ENCODE measurements at places on chromosomes 5 and 9.
A peak's percentile ranks its signal among the peaks of the same experiment; 100 is the strongest.

- no peak for DNase-seq
Measured at GRCh38 chr5:170423692-170424091, 34.5 kb upstream of the KCNMB1 start.

- DNase-seq: no peak
Measured at GRCh38 chr5:157449011-157449723, 10.8 kb upstream of the NIPAL4 start.

DNA sequence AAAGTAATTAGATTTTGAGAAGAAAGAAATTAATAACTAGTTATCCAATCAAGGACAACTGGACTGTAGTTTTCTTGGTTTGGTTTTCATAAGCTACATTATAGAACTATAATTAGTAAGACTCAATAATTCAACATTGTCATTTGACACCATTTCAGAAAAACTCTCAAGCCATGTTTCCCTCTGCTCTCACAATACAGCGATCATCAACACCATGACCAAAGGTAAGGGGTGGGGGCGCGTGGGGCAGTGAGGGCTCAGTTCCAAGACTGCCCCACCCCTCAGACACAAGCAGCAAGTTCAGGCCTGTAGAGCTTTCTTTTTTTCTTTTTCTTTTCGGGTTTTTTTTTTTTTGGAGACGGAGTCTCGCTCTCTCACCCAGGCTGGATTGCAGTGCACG, 6.4 kb downstream of the CMBL start:
- no peak for DNase-seq

DNA sequence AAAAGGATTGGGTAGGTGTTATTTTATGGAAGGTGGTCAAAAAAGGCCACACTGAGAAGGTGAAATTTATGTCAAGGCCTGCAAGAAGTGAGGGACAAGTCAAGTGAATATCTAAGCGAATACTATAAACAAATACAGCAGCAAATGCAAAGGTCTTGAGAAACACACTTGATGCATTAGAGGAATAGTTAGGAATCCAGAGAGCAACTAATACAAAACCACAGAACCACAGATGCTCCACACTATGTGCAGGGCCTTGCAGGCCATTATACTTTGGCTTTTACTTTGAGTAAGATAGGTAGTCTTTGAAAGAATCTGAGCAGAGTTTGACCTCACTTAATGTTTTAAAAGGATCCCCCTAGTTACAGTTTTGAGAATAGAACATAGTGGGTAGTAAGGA, 4.6 kb downstream of the ZNF622 start:
- DNase-seq: peak; percentile 62

- DNase-seq: no peak
Measured at GRCh38 chr9:133252301-133253020, 22.5 kb downstream of the ABO start.

- no peak for DNase-seq
Measured at GRCh38 chr5:180204276-180204819, 4.7 kb downstream of the RASGEF1C start.

DNA sequence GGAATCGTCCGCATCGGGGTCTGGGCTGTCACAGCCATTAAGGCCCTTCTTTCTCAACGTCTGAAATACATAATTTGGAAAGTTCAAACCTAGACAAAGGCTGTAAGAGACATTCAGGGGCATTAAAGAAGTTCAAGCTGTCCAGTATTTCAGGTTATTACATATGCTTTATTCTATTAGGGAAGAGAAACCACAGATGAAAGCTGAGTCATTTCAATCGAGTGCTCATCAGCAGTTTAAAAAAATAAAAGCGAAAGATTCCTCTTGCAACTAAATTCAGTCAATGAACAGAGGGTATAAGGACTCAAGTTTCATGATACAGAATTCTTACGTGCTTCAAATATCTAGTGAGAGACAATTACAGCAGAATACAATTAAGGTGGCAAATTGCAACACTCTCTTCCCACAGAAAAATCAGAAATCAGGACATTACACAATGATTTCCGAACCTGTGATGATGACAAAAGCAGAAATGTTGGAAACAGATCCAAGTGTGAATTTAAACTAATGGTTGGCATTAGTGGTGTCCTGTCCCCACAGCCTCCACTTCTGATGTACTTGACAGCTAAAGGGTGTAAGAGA, 121.6 kb downstream of the MEF2C start:
- DNase-seq: no peak

GRCh38 chr9:107299437-107299836, 16.4 kb downstream of the RAD23B start:
- DNase-seq: peak; percentile 25

GRCh38 chr5:6745706-6746222, 32.5 kb downstream of the TENT4A start:
- peak; percentile 55 for DNase-seq

GRCh38 chr5:93078082-93079038, 502.7 kb downstream of the NR2F1-AS1 start:
- DNase-seq: peak; percentile 99

DNA sequence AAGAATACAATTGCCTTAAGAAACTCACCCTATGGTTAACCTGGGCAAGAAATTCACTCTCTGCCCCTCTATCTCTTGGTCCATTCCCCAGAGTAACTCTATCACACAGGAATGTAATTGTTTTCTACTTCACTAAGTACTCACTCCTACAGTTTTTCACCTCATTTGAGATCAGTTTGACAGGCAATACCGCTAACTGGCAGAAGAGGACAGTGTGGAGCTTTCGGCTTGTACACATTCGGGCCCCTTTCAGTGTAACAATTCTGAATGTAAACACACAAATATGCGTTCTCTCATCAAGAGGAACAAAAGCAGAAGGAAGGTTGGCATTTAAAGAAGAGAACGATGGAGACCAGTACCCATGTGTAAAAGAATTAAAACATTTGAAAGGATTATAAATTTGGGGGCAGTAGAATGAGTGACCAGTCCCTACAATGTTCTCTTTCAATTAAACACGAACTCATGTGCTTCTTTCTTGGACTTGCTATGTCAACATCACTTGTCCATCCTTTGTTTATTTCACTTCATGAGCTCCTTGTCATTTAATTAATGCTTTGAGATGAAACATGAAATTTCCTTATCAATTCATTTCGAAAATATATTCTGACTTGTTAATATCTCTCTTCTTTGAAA, 188.5 kb upstream of the GRAMD2B start:
- peak; percentile 31 for DNase-seq

GRCh38 chr5:83000428-83000827, 76.8 kb downstream of the TMEM167A start:
- DNase-seq: peak; percentile 5
